ENCODE measurements at places on chromosomes 1 and 21. TPM values are rescaled to one million over a fixed set of nuclear protein-coding genes. Genes with fewer than 3 reads are reported as not detected.
A peak's percentile ranks its signal among the peaks of the same experiment; 100 is the strongest.

- H3K27ac ChIP-seq: no peak overlapping the region
- no peaks in the 10 kb centered on the region for H3K36me3 ChIP-seq
- no peaks in the 10 kb centered on the region for H3K27me3 ChIP-seq
Observed at GRCh38 chr1:91171898-91172297, 150.1 kb upstream of the ZNF644 start.

GRCh38 chr1:26540351-26540750 lies 10.8 kb downstream of the RPS6KA1 start:
- H3K4me3 ChIP-seq: no peak overlapping the region
- H3K36me3 ChIP-seq: no peaks in the 10 kb centered on the region
- no peak for DNase-seq
- no peak overlapping the region for H3K27ac ChIP-seq

- H3K4me1 ChIP-seq: no peaks in the 10 kb centered on the region
- H3K27ac ChIP-seq: no peak overlapping the region
- H3K27me3 ChIP-seq: no peaks in the 10 kb centered on the region
Observed at GRCh38 chr1:84425150-84425896, 27.0 kb downstream of the DNASE2B start.

- H3K4me3 ChIP-seq: no peak overlapping the region
- no peak for DNase-seq
- no peaks in the 10 kb centered on the region for H3K27me3 ChIP-seq
- no peak overlapping the region for H3K27ac ChIP-seq
- no peaks in the 10 kb centered on the region for H3K4me1 ChIP-seq
- no peaks in the 10 kb centered on the region for H3K36me3 ChIP-seq
Observed at GRCh38 chr1:184770181-184770979, 15.7 kb upstream of the EDEM3 start.

DNA sequence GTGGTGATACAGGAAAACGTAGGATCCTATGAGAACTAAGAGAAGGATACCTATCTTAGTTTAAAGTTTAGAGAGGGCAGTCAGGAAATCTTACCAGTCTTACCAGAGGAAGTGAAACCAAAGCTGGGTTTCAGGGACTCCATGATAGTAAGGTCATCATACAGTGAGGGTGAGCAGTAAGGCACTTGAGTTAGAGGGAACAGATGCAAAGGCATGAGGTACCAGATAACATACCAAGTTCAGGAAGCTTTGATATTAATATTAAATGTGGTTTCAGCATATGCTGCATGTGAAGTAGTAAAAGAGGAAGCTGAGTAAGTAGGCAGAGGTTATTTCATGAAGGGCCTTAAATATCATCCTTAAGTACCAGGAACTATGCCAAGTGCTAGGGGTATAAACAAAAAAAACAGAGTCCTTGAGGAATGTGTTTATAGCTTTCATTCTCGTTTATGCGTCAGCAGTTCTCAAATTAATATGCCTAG lies 16.9 kb downstream of the ATG4C start:
- no peak overlapping the region for H3K4me3 ChIP-seq
- no peak for DNase-seq
- no peaks in the 10 kb centered on the region for H3K27me3 ChIP-seq
- peaks cover 5% of the 10 kb centered on the region for H3K36me3 ChIP-seq
- H3K27ac ChIP-seq: no peak overlapping the region

- H3K27me3 ChIP-seq: no peaks in the 10 kb centered on the region
- H3K27ac ChIP-seq: no peak overlapping the region
- no peaks in the 10 kb centered on the region for H3K36me3 ChIP-seq
- H3K4me1 ChIP-seq: no peaks in the 10 kb centered on the region
- H3K4me3 ChIP-seq: no peak overlapping the region
Observed at GRCh38 chr1:115702959-115703358, 61.2 kb downstream of the VANGL1 start.

- peaks cover 46% of the 10 kb centered on the region for H3K4me1 ChIP-seq
- H3K27me3 ChIP-seq: no peaks in the 10 kb centered on the region
- peak overlapping the region; percentile 100 for H3K27ac ChIP-seq
- H3K36me3 ChIP-seq: no peaks in the 10 kb centered on the region
- peak overlapping the region; percentile 97 for H3K4me3 ChIP-seq
- DNase-seq: no peak
Observed at GRCh38 chr1:31645274-31645568, 545 bp upstream of the PEF1 start.

DNA sequence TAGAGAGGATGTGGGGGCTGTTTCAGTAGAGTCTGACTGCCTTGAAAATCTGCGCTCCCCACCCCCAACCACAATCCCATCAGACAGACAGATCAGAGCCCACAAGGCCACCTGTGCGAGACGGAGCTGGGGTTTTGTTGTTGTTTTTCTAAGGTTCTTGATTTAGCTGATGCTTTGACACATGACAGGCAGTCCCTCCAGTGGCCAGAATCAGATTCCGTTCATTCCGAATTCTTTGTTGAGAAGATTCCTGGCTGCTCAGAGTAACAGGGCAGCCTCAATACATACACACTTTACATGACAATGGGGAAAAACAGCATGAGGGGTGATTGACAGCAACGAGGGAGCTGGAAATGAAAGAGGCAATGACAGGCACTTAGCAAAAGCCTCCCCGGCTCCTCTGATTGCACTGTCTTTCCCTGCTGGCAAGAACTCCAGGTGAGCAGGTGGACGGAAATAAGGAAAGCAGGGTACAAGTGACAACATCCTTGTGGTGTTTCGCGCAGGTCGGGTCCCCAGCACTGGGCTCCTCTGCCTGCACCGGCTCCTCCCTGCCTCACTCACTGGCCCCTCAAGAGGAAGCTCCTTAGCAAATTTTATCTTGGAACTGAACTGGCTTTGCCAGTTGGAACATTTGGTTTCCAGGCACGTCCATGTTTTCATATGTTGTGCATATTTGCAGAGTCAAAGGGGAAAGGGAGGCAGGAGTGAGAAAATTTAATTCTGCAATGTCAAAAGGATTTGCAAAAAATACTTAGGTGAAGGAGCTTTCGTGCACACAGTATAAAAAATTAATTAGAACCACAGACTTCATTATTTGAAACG lies 148.7 kb downstream of the PGBD5 start:
- H3K27me3 ChIP-seq: no peaks in the 10 kb centered on the region
- DNase-seq: no peak
- no peak overlapping the region for H3K27ac ChIP-seq

CD5L gene
- not detected for total RNA-seq

CDC73 gene
- 30.1 TPM for total RNA-seq

ADAM30 gene
- not detected for total RNA-seq

DENND2C gene
- 16.1 TPM for total RNA-seq

Data from psoas muscle (tissue), 8 donors.